SK-N-SH (cell line): ENCODE measurements at places on chromosomes 5 and 9. TPM values are rescaled to one million over a fixed set of nuclear protein-coding genes. Genes with fewer than 3 reads are reported as not detected.
A peak's percentile ranks its signal among the peaks of the same experiment; 100 is the strongest.

Gene FCN2
- polyA plus RNA-seq, result not detected in 2 replicates

Gene F2R
- 212 and 301 TPM in 2 replicates for polyA plus RNA-seq

Gene TNC
- polyA plus RNA-seq, result 572 and 805 TPM in 2 replicates

Gene CCDC180
- 1.0 and 1.2 TPM in 2 replicates for polyA plus RNA-seq

Gene REXO4
- polyA plus RNA-seq, result 34.2 and 37.3 TPM in 2 replicates

Gene PPP3R2
- polyA plus RNA-seq, result not detected in 2 replicates

DNA sequence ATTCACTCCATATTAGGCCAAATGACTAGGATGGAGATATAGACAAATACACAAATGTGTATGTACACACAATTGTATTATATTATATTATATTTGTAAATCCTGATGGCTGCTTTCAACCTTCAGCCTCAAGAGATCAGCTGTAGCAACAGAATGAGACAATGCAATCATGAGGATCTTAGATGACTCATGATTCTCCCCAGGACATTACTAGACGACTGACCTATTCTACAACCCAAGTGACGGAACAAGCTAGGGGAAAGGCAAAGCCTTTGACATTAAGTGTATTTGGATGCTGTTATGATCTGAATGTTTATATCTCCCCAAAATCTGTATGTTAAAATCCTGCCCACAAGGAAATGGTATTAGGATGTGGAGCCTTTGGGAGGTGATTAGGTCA, 66.5 kb downstream of the COX7C start:
- DNase-seq, result no peak

- DNase-seq, result no peak
Observed at GRCh38 chr5:42572313-42572712, 149.1 kb downstream of the GHR start.

DNA sequence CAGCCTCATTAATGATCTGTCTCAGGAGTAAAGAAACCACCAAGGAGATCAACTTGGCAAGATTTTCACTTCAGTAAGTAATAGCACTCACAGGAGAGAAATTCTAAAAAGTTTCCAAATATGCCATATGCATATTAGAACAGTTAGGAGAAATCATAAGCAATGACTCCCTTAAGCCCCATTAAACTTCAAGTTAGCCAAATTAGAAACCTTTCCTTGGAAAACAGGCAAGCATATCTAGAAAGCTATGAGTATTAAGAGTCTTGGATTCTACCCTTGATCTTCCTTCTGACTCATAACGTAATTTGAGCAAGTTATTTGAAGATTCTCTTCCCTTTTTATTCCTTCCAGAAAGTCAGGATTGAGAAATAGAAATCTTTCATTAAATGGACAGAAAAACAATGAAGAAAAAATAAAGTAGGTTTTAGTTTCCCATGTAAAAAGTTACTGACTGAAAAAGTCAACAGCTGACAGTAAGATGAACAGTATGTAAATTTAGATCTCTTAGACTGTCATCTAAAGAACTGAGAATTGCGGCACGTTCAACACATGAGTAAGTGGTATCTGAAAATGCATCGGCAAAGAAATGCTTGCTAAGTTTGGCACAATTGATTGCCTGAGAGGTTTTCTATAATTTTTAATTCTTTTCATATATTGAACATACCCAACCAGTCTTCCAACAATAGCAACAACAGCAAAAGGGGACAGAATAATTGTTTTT, 565.7 kb upstream of the FTMT start:
- DNase-seq, result no peak

DNA sequence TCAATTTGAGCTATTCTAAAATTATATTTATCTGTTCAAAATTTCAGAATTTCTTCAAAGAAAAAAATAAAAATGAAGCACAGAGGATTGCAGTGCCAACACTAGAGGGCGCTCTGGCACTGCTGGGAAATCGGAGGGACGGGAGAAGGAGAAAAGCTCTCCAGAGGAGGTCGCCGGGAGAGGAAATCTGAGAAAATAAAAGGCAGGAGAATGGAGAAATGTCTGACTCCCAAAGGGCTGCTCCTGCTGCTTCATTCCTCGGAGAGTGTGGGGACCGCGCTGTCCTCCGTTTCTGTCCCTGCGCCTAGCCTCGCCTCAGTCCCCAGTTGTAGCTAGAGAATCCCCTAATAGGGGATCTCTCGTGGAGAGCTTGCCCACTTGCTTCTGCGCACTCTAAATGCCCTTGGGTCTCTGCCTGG, 40.0 kb upstream of the ARSB start:
- DNase-seq, result peak; percentile 56

DNA sequence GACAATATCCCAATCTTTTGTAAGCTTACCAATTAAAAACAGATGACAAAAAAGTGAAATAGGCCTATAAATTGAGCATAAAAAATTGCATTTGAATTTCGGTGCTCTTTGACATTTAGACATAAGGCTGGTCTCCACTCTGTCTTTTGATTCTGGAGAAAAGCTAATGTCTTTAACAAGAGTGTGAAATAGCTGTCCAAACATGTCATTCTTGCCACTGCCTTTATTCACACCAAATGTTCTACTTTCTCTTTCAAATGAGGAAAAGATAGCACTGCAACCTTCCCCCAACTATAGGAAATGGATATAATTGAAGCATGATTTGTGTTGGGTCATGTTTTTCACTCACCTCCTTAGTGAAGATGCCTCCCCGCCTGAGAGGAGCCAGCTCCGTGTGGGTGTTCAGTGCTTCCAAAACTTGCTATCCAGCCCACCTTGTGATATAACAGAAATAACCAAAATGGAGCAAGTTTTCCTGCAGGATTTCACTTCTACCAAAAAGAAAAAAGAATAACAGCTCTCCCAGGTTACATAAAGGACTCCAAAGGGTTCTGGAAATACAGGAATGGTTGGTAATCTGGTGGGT, 55.2 kb upstream of the STK32A start:
- no peak for DNase-seq

- peak; percentile 87 for DNase-seq
Observed at GRCh38 chr9:129549684-129550083, 71.2 kb downstream of the C9orf50 start.

- no peak for DNase-seq
Observed at GRCh38 chr9:14924230-14925219, 14.3 kb upstream of the FREM1 start.

GRCh38 chr5:137629646-137630045, 106.2 kb downstream of the KLHL3 start:
- DNase-seq, result peak; percentile 75

DNA sequence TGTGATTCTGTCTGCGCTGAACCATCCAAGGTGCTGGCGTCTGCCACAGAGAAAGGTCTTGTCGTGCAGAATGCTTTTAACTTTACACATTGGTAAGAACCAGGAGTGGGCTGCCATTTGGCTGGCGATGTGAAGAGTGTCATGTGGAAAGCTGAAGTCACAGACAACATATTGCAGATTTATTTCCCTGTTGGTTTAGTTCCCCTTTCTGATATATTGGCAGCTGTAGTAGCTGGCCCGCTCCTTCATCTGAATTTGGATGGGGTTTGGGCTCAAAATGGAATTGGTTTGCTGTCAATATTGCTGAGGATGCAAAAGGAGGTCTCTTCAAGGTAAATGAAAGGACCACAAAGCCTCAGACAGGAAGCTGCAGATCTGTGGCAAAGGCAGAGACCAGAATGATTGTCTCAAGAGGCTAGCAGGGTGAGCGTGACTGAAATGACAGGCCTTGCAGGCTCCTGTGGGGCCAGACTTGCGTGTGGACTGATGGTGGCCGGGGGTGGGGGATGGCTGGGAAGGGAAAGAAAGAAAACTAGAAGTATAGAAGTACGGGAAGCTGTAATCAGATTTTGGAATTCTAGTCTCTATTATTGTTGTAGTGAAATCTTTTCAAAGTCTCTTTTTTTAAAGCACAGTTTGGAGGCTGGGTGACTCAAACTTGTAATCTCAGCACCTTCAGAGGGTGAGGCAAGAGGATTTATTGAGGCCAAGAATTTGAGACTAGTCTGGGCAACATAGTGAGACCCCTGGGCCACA, 25.1 kb upstream of the CD180 start:
- DNase-seq, result no peak

- peak; percentile 82 for DNase-seq
Observed at GRCh38 chr5:172453986-172454357, 353 bp downstream of the SH3PXD2B start.

DNA sequence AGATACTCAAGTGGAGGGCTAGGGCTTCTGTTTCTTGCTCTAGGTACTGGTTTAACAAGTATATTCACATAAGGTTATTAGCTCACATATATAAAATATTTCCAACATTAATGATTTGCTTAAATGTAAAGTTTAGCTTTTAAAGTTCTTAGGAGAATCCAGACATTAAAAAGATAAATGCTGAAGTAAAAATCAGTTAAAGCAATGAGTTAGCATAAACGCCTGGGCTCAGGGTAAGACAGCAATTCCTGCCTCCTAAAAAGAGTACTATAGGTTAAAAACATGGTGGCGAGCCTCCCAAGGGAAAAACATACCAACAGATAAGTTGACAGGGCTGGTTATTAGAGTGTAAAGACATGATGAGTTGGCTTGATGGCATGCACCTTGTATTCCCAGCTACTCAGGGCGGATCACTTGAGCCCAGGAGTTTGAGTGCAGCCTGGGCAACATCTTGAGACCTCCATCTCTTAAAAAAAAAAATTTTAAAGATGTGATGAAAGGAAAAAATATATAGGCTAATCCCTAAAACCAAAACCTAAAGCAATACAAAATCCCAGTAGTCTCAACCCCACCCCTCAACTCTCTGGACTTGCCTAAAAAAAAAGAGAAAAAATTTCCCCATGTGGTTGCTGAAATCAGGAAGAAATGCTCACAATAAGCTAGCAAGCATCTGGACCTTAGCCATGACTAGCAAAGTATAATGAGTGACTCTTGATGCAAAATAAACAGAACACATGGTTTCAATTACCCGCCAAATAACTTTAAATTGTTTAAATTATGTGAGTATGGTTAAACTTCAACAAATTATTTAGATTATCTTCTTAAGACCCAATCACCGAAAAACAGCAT, 3.6 kb downstream of the GOLPH3 start:
- peak; percentile 45 for DNase-seq
